ENCODE measurements at places on chromosomes 6 and 20.

- DNase-seq, result no peak
Measured at GRCh38 chr20:14707026-14707680, 369.7 kb upstream of the FLRT3 start.

DNA sequence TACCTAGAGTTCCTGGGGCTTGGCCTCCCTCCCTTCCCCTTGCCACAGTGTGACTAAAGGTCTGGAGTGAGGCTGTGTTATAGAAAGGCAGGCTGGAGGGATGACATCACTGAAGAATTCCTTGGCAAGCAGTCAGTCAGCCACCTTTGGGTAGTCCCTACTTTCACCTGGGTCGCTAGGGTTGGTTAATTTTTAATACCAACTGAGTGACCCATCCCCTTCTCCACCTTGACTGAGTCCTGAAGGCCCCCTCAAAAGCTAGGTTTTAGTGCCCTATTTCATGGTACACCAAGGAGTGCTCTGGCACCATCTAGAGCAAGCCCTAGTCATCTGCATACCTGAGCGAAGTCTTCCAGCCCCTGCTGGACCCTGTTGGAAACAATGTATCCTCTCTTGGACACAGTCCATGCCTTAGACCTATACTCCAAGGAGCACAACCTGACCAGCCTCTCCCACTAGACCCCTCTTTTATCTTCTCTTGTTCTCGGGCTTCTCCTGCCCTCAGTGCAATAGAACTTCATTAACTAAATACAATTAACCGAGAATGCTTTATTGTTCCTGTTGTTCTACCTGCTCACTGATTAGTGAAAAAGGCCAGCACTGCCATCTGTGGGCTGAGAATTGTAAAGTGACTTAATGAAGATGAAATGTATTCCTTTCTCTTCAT is 44.6 kb downstream of the RIN2 start:
- DNase-seq, result no peak

DNA sequence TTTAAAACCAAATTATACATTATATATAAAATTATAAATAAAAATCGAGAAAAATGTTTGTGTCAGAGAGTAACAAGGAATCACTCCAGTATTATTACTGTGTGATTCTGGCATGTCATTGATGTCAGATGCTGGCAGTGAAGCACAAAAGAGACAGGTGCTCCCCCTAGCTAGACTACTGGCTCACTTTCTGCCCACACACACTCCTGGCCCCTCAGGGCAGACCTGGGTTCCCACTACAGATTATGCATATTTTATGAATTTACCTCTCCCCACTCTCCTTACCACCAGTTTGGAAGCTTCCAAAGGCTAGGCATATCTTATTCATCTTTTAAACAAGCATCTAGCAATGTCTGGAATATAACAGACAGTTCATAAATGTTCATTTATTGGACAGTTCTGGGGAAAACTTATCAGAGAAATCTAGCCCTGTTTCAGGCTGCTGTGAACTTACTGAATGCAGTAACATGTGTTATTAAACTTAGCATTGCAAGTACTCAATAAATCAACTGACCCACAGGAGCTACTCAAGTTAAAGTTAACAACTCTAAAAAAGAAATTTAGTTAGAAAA is 12.8 kb downstream of the SNX3 start:
- DNase-seq, result no peak

GRCh38 chr20:57414867-57415592 is 23.8 kb downstream of the RBM38 start:
- DNase-seq, result no peak

DNA sequence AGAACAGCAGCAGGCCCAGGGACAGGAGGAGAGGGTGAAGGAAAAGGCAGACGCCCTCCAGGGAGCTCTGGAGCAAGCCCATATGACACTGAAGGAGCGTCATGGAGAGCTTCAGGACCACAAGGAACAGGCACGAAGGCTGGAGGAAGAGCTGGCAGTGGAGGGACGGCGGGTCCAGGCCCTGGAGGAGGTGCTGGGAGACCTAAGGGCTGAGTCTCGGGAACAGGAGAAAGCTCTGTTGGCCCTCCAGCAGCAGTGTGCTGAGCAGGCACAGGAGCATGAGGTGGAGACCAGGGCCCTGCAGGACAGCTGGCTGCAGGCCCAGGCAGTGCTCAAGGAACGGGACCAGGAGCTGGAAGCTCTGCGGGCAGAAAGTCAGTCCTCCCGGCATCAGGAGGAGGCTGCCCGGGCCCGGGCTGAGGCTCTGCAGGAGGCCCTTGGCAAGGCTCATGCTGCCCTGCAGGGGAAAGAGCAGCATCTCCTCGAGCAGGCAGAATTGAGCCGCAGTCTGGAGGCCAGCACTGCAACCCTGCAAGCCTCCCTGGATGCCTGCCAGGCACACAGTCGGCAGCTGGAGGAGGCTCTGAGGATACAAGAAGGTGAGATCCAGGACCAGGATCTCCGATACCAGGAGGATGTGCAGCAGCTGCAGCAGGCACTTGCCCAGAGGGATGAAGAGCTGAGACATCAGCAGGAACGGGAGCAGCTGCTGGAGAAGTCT is 25.5 kb downstream of the C20orf173 start:
- no peak for DNase-seq

DNA sequence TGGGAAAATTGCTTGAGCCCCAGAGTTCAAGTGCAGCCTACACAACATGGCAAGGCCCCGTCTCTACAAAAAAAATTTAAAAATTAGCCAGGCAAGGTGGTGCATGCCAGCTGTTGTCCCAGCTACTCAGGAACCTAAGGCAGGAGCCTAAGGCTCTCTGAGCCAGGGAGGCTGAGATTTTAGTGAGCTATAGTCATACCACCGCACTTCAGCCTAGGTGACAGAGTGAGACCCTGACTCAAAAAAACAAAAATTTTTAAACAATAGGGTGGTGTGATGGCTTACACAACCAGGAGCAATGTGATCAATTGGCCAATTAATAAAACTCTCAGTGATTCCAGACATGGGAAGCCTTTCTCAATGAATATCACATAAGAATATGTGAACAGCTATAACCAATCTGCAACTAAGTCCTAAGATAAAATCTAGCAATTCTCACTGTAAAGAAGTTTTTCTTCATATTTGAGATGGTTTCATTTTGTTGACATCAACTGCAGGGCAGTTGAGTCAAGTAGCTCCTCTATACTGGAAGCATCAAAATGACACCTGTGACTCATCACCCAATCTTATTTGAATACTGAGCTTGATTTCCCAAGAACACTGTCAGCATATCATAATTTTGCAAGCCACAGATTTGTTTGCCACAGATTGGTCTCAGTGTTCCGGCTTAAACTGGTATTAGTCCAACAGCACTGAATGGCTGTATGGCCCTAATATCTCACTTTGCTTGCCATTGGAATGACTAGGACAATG is 169.0 kb upstream of the GJE1 start:
- DNase-seq, result no peak

GRCh38 chr6:74000666-74001490 is 304.9 kb downstream of the CD109 start:
- no peak for DNase-seq

- DNase-seq, result no peak
Measured at GRCh38 chr20:58233393-58233792, 4.9 kb upstream of the ANKRD60 start.

- DNase-seq, result no peak
Measured at GRCh38 chr6:1321738-1322137, 9.8 kb downstream of the FOXQ1 start.

- peak; percentile 95 for DNase-seq
Measured at GRCh38 chr6:47852727-47853126, 70.9 kb downstream of the OPN5 start.

- no peak for DNase-seq
Measured at GRCh38 chr6:111780393-111780792, 92.9 kb downstream of the FYN start.

DNA sequence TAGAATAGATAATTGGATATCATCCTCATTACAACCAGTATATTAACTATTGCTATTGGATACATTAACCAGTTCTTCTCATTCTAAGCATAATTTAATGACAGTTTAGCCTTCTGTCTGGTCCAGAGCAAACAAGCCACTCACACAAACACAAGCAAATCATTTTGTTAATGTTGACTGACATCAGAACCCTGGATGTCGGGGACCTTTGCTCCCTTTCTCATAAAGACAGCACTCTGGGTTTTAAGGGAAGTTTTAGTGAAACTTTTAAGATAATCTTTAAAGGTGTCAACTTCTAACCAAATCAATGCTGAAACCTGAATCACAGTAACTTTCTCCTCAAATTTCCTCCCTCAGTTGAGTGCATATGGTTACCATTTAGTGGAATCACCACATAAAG is 113.9 kb downstream of the PTPRK start:
- DNase-seq, result no peak

GRCh38 chr20:1802385-1803060 is 92.7 kb upstream of the SIRPA start:
- no peak for DNase-seq

DNA sequence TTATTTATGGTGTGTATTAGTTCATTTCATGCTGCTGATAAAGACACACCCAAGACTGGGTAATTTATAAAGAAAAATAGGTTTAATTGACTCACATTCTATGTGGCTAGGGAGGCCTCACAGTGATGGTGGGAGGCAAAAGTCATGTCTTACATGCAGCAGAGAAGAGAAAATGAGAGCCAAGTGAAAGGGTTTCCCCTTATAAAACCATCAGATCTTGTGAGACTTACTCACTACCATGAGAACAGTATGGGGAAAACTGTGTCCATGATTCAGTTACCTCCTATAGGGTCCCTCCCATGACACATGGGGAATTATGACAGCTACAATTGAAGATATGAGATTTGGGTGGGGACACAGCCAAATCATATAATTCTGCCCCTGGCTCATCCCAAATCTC is 150.0 kb upstream of the AHI1 start:
- no peak for DNase-seq

DNA sequence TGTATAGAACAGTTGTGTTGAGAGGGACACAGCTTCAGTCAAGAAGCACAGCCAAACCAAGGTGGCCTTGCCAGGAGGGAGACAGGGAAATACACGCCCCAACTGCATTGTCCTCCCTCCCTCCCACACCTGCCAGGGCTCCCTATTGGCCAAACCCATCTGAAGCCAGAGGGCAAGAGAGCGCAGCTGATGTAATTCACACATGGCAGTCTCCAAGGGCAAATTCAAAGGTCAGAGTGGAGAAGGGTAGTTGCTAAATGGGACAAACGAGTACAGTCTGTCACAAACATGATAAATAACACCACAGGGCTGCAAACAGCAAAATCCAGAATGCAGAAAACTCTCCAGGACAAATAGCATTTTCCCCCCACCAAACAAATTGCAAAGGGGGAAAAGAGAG is 23.2 kb upstream of the PPP1R16B start:
- no peak for DNase-seq

DNA sequence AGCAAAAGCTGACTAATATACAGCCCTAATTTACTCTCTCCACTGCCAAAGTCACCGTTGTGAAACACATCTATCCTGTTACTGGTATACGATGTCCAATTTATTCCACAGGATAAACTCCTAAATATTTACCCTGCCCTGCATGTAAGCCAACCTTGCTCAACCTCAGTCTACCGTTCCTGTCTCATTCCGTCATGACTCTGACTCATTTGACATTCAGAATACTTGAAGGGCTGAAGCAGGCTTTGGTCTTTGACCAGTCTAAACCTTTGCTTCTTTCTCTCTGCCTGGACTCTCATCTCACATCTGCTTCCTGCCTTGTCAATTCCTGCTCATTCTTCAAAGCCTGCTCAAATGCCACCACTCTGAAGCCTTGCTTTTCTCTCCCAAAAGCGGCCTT is 157.5 kb downstream of the SCP2D1 start:
- DNase-seq, result no peak

DNA sequence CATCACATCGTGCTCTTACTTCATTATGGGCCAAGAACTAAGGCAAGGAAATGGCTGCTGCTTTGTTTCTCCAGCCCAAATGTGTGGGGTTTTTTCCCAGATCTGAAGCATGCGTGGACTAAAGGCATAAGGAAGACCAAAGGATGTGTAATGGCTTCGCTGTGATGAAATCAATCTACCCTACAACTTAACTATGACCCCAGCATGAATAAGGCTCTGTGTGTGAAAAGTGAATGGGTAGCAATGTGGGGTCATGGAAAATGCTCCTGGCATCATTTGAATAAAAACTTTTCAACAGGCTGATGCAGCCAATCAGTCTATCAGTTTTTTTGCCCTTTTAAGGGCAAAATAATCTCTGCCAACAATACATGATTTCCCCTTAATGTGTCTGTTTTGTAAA is 50.3 kb upstream of the ISM1 start:
- no peak for DNase-seq

DNA sequence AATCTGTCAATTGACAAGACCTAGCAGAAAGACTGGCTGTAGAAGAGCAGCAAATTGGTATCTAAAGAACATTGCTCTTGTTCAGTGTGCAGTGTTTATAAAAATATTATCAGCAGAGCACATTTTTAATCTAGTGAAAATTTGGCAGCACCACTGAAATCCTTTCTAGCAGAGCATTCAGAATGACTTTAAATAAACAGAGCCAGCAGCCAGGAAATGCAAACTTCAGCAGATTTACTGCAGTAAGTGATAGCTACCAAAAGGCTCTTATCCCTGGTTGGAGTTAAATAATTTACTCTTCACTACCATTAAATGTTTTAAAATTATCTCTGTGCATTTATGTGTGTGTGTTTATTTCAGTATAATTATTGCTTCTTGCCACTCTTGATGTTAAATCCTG is 590.9 kb upstream of the CITED2 start:
- DNase-seq, result peak; percentile 18

DNA sequence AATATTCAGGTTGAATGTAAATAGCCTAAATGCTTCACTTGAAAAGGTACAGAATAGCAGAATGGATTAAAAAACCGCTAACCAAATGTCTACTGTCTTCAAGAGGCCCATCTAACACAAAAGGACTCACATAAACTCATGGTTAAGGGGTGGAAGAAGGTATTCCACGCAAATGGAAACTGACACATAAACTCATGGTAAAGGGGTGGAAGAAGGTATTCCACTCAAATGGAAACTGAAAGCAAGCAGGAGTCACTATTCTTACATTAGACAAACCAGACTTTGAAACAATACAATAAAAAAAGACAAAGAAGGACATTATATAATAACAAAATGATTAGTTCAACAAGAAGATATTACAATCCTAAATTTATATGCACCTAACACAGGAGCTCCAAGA is 38.3 kb upstream of the PKIB start:
- DNase-seq, result no peak

DNA sequence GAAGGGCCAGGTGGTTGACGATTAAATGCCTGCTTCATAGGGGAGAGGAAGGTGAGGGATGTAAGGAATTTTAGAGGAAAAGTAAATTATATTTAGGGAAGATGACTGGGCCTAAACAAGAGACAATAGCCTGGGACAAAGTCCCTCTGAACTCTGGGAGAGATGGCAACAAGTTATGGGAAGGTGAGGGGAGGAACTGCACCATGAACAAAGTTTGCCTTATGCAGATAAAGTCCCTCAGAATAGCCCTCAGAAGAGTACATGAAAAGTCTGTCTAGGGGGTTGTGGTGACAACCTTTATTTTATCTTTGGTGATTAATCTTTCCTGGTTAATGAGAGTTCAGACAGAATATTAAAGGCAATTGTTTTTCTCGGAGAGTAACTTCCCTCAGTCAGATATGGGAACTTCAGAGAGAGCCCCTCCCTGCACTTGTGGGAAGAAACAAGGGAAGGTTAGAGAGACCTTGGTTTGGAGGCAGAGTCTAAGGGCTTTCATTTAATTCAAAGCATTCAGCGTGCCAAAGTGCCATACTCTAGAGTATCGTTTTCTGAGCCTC is 27.1 kb upstream of the FAM217A start:
- DNase-seq, result no peak
